ENCODE measurements at places on chromosomes 11 and 22.

- no peaks in the 10 kb centered on the region for H3K27me3 ChIP-seq
- no peaks in the 10 kb centered on the region for H3K4me1 ChIP-seq
- no peaks in the 10 kb centered on the region for H3K36me3 ChIP-seq
- no peak overlapping the region for H3K4me3 ChIP-seq
These were observed 25.5 kb upstream of the HORMAD2 start for GRCh38 chr22:30054764-30055069.

- H3K4me1 ChIP-seq: no peaks in the 10 kb centered on the region
- H3K4me3 ChIP-seq: no peak overlapping the region
- no peaks in the 10 kb centered on the region for H3K27me3 ChIP-seq
- DNase-seq: no peak
- no peaks in the 10 kb centered on the region for H3K36me3 ChIP-seq
These were observed 28.0 kb downstream of the HSPA8 start for GRCh38 chr11:123033895-123034294.

GRCh38 chr11:1735271-1735670, 15.1 kb downstream of the IFITM10 start:
- no peak for DNase-seq
- H3K27ac ChIP-seq: no peak overlapping the region
- no peak overlapping the region for H3K4me3 ChIP-seq
- no peaks in the 10 kb centered on the region for H3K36me3 ChIP-seq
- no peaks in the 10 kb centered on the region for H3K4me1 ChIP-seq
- H3K27me3 ChIP-seq: peaks cover 5% of the 10 kb centered on the region

DNA sequence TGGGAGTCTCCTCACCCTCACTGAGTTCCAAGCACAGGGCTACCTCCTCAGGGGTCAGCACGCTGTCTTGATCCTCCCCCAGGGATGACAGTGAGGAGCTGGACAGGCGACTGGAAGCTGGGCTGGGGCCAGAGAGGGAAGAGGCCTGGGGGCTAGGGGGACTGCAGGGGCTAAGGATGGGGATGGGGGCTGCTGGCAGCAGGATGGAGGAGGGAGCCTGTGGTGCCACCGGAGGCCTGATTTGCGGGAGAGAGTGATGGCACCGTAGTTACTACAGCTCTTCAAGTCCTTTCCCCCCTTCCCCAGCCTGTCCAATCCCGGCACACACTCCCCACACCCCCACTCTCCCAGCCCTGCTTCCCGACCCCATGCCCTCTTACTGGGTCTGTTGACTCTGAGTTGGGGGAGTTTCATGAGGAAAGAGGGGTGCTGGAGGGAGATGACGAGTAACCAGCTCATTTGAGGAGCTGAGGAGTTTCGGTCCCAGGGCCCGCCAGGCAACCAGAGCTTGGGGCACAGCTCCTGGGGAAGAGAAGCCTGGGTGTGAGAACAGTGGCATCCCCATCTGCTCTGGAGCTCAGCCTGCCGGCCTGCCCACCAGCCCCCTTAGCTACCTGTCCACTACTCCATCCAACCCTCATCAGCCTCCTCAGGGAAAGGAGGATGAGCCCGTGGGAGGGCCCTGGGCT, 10.5 kb downstream of the ROBO4 start:
- H3K36me3 ChIP-seq: no peaks in the 10 kb centered on the region
- no peak overlapping the region for H3K27ac ChIP-seq
- DNase-seq: no peak
- peaks cover 7% of the 10 kb centered on the region for H3K4me1 ChIP-seq
- H3K4me3 ChIP-seq: no peak overlapping the region
- peaks cover 11% of the 10 kb centered on the region for H3K27me3 ChIP-seq

GRCh38 chr11:95556342-95557163, 233.0 kb downstream of the FAM76B start:
- H3K4me1 ChIP-seq: no peaks in the 10 kb centered on the region
- no peak overlapping the region for H3K4me3 ChIP-seq
- no peak for DNase-seq

DNA sequence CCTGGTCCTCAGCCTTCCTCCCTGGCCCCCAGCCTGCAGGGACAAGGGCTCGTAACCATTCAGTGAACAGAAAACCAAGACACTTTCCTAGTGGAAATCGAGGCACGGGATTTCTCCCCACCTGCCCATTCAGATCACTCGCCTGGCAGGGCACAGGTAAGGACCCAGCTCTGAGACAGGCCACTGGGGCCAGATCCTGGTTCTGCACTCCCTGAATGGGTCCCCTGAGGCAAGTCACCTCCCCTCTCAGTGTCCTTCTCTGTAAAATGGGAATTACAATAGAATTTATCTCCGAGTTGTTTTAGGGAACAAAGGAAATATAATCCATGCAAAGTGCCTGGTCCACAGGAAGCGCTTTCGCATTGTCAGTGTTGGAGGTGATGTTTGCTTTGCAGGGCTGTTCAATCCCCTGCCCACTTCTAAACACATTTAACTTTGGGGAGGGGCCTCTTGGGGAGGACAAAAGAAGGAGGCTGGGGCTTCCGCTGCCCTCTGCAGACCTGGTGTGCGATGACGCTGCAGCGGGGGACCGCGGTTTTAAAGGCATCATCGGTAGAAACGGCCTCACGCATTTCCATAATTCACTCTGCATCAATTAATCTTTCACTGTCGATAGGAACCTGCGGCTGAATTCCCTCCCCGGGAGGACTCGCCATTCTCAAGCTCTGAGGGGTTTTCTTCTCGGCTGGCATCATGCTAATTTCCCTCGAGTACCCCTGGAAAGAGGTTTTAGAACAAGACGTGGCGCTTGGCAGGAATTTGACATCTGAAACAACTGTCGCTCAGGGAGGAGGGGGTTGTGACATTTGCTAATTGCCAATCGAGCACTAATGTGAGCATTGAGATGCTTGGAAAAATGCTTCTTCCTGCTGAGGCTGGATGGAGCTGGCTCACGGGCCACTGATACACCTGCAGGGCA, 70.4 kb upstream of the FGF3 start:
- no peaks in the 10 kb centered on the region for H3K36me3 ChIP-seq
- no peak overlapping the region for H3K27ac ChIP-seq
- H3K4me3 ChIP-seq: no peak overlapping the region
- no peak for DNase-seq
- H3K4me1 ChIP-seq: peaks cover 11% of the 10 kb centered on the region

GRCh38 chr22:22216450-22216959, 28.1 kb upstream of the VPREB1 start:
- DNase-seq: peak; percentile 52
- 0 out of 2 replicates have a peak, but pooled peaks cover 2% of the 10 kb centered on the region for H3K4me1 ChIP-seq
- H3K27ac ChIP-seq: no peak overlapping the region
- peaks cover 25% of the 10 kb centered on the region for H3K27me3 ChIP-seq
- H3K4me3 ChIP-seq: no peak overlapping the region
- H3K36me3 ChIP-seq: no peaks in the 10 kb centered on the region

All from K562 (cell line).